ENCODE measurements at places on chromosomes 7 and 10.

DNA sequence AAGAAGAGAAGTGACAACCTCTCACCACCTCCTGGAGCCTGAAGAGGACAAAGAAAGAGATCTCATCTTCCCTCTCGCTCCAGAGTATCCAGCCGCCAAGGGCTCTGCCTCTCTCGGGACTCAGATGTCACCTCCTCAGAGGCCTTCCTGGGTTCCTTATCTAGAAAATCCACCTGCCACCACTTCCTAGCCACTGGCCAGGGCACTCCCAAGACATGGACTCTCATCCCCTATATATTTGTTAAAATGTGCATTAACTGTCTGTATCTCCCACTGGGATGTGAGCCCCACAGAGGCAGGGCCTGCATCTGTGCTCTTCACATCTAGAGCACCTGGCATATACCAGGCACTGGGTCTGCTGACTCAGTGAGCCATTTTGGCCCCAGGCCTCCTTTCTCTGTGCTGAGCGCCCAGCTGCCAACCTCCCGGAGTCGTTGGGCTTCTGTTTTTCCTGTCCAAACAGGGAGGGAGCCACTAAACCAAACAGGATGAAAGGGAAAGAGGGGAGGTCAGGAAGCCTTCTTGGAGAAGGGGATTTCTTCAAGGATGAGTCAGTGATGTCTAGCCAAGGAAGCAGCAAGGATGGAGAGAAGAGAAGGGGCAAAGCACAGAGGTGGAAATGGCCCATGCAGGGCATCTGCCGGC is 58.9 kb downstream of the KCNMA1 start:
- DNase-seq: no peak

GRCh38 chr10:905503-905902 is 26.0 kb downstream of the LARP4B start:
- DNase-seq: no peak

DNA sequence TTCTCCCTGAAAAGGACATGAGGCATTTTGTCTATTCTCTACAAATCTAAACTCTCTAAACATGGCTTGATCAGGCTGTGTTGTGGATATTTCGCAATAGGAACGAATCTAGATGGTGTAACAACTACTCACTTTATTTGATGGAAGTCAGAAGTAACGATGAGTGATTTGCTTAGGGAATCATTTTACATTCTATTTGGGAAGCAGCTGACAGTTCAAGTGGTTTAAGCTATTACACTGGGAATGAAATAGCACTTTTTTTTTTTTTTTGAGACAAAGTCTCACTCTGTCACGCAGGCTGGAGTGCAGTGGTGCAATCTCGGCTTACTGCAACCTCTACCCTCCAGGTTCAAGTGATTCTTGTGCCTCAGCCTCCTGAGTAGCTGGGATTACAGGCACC is 44.1 kb downstream of the NPY start:
- no peak for DNase-seq

GRCh38 chr7:37349979-37350590 is 98.6 kb downstream of the ELMO1 start:
- DNase-seq: no peak

DNA sequence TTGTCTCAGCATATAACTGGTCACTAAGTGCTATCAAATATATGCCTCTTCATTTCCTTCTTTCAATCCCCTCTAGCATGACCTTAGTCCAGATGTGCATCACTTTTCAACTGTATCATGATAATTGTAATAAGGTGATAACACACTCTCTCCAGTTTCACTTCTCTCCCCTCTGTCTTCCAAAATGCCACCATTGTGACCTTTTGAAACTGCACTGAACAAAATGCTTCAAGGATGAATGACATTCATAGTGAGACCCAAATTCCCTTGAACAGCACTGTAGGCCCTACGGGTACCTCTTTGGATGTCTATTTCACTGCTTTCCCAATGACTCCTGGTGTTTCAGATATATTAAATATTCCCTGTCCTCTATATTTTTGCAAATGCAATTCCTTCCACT is 224.8 kb downstream of the DNAJB9 start:
- DNase-seq: no peak

Data from cerebellar cortex (tissue), 1 donor.